ENCODE measurements at places on chromosomes 13 and 19.

DNA sequence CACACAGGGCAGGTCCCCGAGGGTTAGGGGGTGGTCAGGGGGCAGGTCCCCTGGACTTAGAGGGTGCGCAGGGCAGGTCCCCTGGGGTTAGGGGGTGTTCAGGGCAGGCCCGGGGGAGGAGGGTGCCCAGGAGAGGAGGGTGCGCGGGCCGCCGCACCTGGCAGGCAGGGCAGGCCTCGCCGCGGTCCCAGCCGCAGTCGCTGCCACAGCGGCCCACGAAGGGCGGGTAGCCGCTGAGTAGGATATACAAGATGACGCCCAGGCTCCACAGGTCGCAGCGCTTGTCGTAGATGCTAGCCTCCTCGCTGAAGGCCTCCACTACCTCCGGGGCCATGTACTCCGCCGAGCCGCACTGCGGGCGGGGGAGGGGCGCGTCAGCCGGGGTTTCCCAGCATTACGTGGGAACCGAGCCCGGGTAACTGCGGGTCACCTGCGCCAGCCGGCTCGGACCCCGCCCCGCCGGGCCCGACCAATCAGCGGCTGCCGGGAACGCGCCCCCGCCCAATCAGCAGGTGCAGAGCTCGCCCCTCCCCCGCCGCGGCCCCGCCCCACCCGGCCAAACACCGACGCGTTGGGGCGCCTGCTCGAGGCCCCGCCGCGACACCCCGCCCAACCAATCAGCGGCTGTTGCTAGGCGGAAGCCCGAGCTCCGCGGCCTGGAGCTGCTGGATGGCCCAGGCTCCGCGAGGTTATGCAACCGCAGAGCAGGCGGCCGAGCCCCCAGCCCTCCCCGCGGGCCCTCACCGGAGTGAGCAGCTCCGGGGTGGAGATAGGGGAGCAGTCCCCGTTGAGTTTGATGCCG is 9.2 kb downstream of the MKNK2 start:
- peak; percentile 93 for DNase-seq

GRCh38 chr13:20102525-20103180 is 58.2 kb downstream of the GJA3 start:
- no peak for DNase-seq

DNA sequence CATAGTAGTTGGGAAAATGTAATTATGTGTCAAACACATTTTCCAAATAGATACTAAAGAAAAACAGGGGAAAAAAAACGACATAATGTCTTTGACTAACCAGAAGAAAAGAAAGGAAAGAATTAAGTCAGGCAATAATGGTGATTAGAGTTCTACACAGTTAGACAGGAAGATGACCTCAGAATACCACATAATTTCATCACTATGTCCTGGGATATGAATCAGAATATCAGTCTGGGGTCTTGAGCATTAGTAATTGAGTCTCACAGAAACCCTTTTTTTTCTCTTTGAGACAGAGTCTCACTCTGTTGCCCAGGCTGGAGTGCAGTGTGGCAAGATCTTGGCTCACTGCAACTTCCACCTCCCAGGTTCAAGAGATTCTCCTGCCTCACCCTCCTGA is 503.4 kb downstream of the SLITRK1 start:
- DNase-seq, result no peak

- no peak for DNase-seq
Measured at GRCh38 chr13:41465241-41465847, 8.0 kb downstream of the RGCC start.
